ENCODE measurements at places on chromosomes 12 and 14.

GRCh38 chr12:47534695-47535094, 171.1 kb downstream of the RPAP3 start:
- no peak for DNase-seq

DNA sequence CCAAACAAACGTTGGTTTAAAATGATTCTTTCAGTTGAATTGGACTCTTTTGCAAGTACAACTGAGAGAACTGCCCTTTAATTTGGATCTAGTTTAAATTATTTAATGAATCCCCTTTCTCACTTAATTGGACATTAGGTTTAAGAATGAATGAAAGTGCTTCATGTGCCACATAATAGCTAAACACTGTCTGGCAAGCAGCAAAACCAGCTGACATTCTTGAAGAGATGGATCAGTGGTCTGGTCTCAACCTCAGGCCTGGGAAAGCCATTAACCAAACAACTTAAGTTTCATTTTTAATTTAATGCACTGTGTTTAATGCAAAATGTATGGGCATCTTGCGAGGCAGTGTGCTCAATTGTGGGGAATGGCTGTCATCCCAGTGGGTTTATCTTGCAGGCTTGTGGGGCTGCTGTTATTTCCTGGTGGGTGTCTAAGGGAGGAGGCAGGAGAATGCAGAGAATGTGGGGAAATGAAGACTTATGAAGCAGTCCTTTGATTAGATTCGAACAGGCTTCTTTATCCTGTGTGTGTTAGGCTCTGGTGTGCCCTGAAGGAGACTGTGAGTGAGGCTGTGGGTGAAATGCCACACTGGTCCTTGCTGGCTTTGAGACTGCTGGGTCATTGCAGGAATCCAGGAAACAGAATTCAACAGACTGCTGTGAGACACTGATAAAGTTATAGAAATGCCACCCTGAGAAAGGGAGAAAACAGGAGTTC, 144.1 kb upstream of the PELI2 start:
- no peak for DNase-seq

GRCh38 chr12:109518820-109519665, 41.6 kb downstream of the UBE3B start:
- DNase-seq, result peak; percentile 24

DNA sequence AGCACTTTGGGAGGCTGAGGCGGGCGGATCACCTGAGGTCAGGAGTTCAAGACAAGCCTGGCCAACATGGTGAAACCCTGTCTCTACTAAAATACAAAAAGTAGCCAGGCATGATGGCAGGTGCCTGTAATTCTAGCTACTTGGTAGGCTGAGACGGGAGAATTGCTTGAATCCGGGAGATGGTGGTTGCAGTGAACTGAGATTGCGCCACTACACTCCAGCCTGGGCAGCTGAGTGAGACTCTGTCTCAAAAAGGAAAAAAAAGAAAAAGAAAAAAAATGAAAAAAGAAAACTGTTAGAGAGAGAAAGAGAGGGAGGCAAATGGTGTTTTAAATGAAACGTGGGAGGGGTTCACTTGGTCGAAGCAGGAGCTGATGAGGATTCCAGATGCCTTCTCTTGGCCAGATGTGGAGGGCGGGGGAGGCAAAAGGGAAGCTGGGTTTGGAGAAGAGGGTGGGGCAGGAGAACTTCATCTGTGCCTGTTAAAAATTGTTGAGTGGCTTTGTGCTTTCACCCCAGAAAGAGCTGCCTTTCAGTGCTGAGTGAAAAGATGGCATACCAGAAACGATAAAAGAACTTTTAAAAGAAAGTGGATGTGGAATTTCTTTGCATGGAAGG, 1.1 kb downstream of the EMP1 start:
- no peak for DNase-seq

- peak; percentile 9 for DNase-seq
Observed at GRCh38 chr14:50318031-50318626, 6.0 kb downstream of the DMAC2L start.

GRCh38 chr12:27900920-27901879, 71.3 kb downstream of the PTHLH start:
- no peak for DNase-seq

DNA sequence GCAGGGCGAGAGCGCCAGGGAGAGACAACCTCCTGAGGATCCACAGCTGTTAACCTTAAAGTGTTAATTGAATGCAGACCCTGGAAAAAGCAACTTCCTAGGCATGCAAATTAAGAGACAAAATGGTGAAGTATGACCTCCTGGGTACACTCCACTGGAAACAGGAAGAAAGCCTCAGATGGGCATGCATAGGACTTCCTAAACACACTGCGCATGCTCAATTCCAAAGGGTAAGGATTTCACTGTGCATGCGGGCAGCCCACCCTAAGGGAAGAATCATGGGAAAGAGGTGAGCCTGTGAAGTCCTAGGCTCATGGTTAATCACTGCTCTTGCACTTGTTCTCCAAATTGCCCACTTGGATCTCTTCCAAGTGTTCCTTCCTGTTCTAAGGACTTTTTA, 80.5 kb upstream of the CAPRIN2 start:
- DNase-seq, result no peak

- no peak for DNase-seq
Observed at GRCh38 chr12:110726708-110727369, 15.9 kb downstream of the PPP1CC start.

All from central memory CD4-positive, alpha-beta T cell (primary cell).